ENCODE measurements at places on chromosomes 6 and 20.

GRCh38 chr6:83047065-83047754, 18.4 kb downstream of the UBE3D start:
- H3K4me3 ChIP-seq: no peak overlapping the region
- no peaks in the 10 kb centered on the region for H3K27me3 ChIP-seq

- H3K27ac ChIP-seq: no peak overlapping the region
- H3K4me1 ChIP-seq: no peaks in the 10 kb centered on the region
- H3K4me3 ChIP-seq: no peak overlapping the region
- peaks cover 26% of the 10 kb centered on the region for H3K27me3 ChIP-seq
- no peaks in the 10 kb centered on the region for H3K36me3 ChIP-seq
- DNase-seq: no peak
Measured at GRCh38 chr20:59084041-59084850, 41.7 kb upstream of the PRELID3B start.

- peak overlapping the region; percentile 64 for H3K27ac ChIP-seq
- peak; percentile 58 for DNase-seq
- no peaks in the 10 kb centered on the region for H3K36me3 ChIP-seq
- no peaks in the 10 kb centered on the region for H3K27me3 ChIP-seq
Measured at GRCh38 chr20:5056801-5057599, 55.7 kb upstream of the SLC23A2 start.

DNA sequence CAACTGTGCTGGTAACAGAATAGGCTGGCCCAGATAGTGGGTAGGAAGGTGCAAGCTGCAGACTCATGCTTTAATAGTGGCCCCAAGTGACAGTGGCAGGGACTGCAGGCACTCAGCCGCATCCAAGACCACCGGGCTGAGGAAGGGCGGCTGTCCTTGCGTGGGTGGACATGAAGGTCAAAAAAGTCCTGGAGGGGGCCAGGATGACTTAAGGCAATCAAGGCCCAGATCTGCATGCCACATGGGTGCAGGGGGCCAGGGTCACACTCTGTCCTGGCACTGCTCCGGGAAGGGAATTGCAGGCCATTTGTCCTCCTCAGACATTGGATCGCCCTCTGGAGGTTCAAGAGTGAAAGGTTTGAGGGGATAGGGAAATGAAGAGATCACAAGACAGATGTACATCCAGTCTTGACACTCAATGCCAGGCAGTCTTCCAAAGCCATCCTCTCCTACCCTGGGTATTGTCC, 10.4 kb upstream of the VNN2 start:
- peak overlapping the region; percentile 34 for H3K4me3 ChIP-seq
- H3K4me1 ChIP-seq: no peaks in the 10 kb centered on the region
- H3K27me3 ChIP-seq: no peaks in the 10 kb centered on the region
- peaks cover 30% of the 10 kb centered on the region for H3K36me3 ChIP-seq
- DNase-seq: peak; percentile 67
- no peak overlapping the region for H3K27ac ChIP-seq

DNA sequence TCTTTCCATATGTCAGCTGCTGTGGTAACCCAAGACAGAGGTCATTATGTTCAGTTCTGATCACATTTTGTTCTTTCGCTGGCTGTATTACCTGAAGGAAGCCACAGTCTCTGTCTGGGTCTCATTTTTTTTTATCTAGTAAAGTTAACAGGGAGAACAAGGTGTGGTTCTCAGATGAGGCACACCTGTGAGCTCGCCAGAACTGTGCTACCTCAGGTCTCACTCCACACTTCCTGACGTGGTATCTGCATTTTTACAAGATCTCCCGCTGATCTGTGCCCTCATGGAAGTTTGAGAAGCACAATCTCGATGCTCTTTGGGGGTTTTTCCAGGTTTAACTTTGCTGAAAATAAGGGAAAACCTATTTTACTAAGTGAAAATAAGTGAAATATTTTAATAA, 169.5 kb upstream of the CENPW start:
- H3K4me1 ChIP-seq: no peaks in the 10 kb centered on the region
- H3K27me3 ChIP-seq: no peaks in the 10 kb centered on the region
- H3K4me3 ChIP-seq: no peak overlapping the region

DNA sequence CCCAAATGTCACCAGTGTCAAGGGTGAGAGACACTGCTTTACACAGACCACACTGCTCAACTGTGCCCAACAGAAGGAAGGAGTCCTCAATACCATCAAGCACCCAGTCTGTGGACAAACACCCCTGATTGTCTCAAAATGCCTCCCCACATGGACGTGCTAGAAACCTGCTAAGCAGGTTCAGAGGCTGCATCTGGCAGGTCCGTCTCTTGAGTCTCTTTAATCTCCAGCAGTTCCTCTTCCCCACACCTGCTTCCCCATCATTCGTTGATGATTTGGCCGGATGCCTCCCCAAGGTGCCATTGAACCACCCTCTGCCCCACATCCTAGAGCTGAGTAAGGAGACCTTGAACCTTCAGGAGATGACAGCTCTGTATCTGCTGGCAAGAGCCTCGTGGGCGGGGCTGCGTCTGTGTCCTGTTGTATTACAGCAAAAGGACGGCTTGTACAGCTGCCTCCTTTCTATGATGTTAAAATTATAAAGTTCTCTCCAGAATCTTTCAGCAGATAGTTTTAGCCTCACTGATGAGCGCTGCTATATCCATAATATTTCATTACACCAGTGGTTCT, 179.2 kb downstream of the PREX1 start:
- peaks cover 14% of the 10 kb centered on the region for H3K36me3 ChIP-seq
- DNase-seq: no peak
- H3K4me3 ChIP-seq: no peak overlapping the region
- no peaks in the 10 kb centered on the region for H3K4me1 ChIP-seq

- no peak within 1 kb of the TSS for H3K4me3 ChIP-seq
- peaks cover 15% of the 10 kb centered on the region for H3K27me3 ChIP-seq
- no peak for DNase-seq
- H3K4me1 ChIP-seq: no peaks in the 10 kb centered on the region
Measured at GRCh38 chr6:29680904-29681303, at the start of gene ZFP57. ZFP57 (minus strand) TSS chr6:29681152; CDS start chr6:29677003, 4,149 bp downstream.

GRCh38 chr6:106046116-106046853, 39.9 kb upstream of the PRDM1 start:
- no peak overlapping the region for H3K27ac ChIP-seq
- no peaks in the 10 kb centered on the region for H3K27me3 ChIP-seq
- H3K4me3 ChIP-seq: no peak overlapping the region
- peak; percentile 13 for DNase-seq
- no peaks in the 10 kb centered on the region for H3K36me3 ChIP-seq
- no peaks in the 10 kb centered on the region for H3K4me1 ChIP-seq

GRCh38 chr6:24621626-24622289, 24.2 kb downstream of the KIAA0319 start:
- H3K4me3 ChIP-seq: no peak overlapping the region
- peaks cover 23% of the 10 kb centered on the region for H3K27me3 ChIP-seq
- no peak for DNase-seq
- no peak overlapping the region for H3K27ac ChIP-seq
- H3K4me1 ChIP-seq: no peaks in the 10 kb centered on the region

- no peak overlapping the region for H3K27ac ChIP-seq
- DNase-seq: no peak
- no peaks in the 10 kb centered on the region for H3K4me1 ChIP-seq
- H3K27me3 ChIP-seq: peaks cover 21% of the 10 kb centered on the region
- no peak overlapping the region for H3K4me3 ChIP-seq
- no peaks in the 10 kb centered on the region for H3K36me3 ChIP-seq
Measured at GRCh38 chr6:167416676-167417430, 92.0 kb downstream of the TTLL2 start.

DNA sequence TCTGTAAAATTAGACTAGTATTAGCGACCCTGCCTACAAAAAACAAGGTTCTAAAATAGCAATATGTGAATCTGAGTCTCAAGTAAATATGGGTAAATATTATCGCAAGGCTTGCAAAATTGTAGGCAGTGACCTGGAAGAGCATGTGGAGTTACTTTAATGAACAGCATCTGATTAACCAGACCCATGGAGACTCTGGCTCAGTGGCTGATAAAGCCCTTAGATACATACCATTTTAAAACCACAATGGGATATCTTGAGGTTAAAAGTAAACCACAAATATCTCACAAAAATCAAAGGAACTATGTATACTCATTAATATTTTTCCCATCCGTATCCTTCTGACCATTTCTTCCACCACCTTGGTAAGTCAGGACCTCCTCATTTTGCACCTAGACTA, 187.0 kb downstream of the MTFR2 start:
- H3K36me3 ChIP-seq: no peaks in the 10 kb centered on the region
- no peak overlapping the region for H3K27ac ChIP-seq
- H3K4me3 ChIP-seq: no peak overlapping the region
- no peaks in the 10 kb centered on the region for H3K4me1 ChIP-seq
- H3K27me3 ChIP-seq: 0 out of 3 replicates have a peak, but pooled peaks cover 2% of the 10 kb centered on the region

DNA sequence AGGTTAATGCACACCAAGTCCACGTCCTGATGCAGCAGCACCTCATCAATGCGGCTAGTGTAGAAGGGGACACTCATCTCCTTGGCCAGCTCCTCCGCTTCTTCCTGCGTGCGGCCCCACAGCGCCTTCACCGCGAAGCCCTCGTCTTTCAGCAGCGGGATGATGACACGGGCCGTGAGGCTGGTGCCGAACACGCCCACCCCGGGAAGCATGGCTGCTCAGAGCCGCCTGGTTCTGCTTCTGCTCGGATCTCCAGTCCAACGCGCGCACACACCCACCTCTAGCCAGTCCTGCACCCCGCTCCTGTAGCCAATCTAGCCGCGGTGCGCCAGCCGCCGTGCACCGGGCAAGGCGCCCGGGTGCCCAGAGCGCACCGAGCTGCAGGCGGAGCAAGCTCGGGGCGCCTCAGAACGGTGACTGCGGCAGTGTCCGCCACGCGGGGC, 700 bp downstream of the GFOD1 start:
- H3K36me3 ChIP-seq: no peaks in the 10 kb centered on the region
- peaks cover 22% of the 10 kb centered on the region for H3K4me1 ChIP-seq
- peak; percentile 61 for DNase-seq
- H3K27me3 ChIP-seq: no peaks in the 10 kb centered on the region
- H3K27ac ChIP-seq: peak overlapping the region; percentile 68

DNA sequence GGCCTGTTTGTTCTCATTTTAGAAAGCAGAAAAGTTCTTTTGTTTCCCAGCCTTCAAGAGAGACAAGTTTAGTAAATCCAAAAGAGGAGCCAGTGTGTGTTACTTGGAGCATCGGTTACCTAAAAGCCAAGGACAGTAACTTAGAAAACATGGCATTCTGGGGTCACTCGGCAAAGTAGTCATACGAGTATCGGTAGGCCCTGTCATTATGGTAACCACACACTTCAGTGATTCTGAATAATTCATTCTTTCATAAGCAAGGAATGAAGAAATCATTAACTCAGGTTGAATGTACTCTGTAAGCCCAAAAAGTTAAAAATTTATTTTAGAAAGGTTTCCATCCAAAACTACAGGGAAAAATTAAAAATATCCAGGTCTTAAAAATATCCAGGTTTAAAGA, 34.0 kb downstream of the CNKSR3 start:
- no peaks in the 10 kb centered on the region for H3K27me3 ChIP-seq
- no peaks in the 10 kb centered on the region for H3K36me3 ChIP-seq
- peaks cover 9% of the 10 kb centered on the region for H3K4me1 ChIP-seq
- no peak overlapping the region for H3K27ac ChIP-seq

GRCh38 chr6:167858086-167858591, 31.4 kb downstream of the AFDN start:
- H3K27ac ChIP-seq: peak overlapping the region; percentile 96
- no peak for DNase-seq
- peaks cover 6% of the 10 kb centered on the region for H3K4me1 ChIP-seq
- no peaks in the 10 kb centered on the region for H3K36me3 ChIP-seq
- H3K27me3 ChIP-seq: no peaks in the 10 kb centered on the region
- no peak overlapping the region for H3K4me3 ChIP-seq

- no peak overlapping the region for H3K27ac ChIP-seq
- DNase-seq: peak; percentile 47
- H3K36me3 ChIP-seq: no peaks in the 10 kb centered on the region
Measured at GRCh38 chr6:99151634-99152346, 197.7 kb downstream of the FAXC start.

DNA sequence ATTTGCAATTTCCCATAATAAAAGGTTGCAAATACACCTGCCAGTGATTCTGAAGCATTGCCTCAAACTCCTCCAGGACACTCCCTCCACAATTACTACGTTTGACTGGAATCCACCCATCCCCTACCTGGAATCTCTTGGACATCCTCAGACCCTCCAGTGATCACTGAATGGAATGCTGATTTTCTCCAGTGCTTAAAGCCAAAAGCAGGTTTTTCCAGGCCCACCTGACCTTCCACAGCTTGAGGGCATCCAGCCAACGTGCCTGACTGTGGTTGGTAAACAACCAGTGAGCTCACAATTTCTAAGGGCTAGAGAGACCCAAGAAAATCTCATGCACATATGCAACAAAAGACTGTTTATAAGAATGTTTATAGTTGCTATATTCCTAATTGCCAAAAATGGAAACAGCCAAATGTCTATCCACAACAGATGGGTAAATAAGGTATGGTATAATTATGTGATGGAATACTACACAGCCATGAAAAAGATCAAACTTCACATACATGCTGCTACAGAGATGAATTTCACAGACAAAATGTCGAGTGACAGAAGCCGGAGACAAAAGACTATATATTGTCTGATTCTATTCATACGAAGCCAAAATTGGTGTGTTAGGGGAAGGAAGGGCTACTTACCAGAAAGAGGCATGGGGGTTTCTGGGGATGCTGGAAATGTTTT, 147.1 kb upstream of the RREB1 start:
- peaks cover 22% of the 10 kb centered on the region for H3K4me1 ChIP-seq
- H3K27ac ChIP-seq: no peak overlapping the region
- no peak for DNase-seq

- peaks cover 60% of the 10 kb centered on the region for H3K36me3 ChIP-seq
- no peaks in the 10 kb centered on the region for H3K27me3 ChIP-seq
- no peak for DNase-seq
- H3K4me3 ChIP-seq: no peak overlapping the region
- no peak overlapping the region for H3K27ac ChIP-seq
- H3K4me1 ChIP-seq: no peaks in the 10 kb centered on the region
Measured at GRCh38 chr6:151034825-151035781, 169.6 kb downstream of the MTHFD1L start.

DNA sequence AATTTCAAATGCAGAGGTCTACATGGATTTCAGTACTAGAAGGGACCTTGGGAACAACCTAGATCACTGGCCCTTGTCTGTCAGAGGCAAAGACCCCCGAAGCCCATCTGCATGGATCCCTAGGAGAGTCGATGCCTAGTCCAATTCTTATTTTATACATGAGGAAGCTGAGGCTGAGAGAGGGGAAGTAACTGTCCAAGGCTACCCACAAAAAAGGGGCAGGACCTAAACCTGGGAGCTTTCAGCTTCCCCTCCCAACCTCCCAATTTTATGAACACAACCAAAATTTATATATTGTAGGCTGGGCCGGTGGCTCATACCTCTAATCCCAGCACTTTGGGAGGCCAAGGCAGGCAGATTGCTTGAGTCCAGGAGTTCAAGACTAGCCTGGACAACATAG, 73.2 kb downstream of the TRERF1 start:
- H3K27me3 ChIP-seq: peaks cover 22% of the 10 kb centered on the region
- H3K4me1 ChIP-seq: no peaks in the 10 kb centered on the region
- H3K27ac ChIP-seq: no peak overlapping the region
- H3K4me3 ChIP-seq: no peak overlapping the region

- H3K27ac ChIP-seq: no peak overlapping the region
- peak; percentile 64 for DNase-seq
- peaks cover 13% of the 10 kb centered on the region for H3K4me1 ChIP-seq
- no peaks in the 10 kb centered on the region for H3K27me3 ChIP-seq
- no peaks in the 10 kb centered on the region for H3K36me3 ChIP-seq
- no peak overlapping the region for H3K4me3 ChIP-seq
Measured at GRCh38 chr6:21953831-21954801, 342.7 kb downstream of the PRL start.

- H3K36me3 ChIP-seq: no peaks in the 10 kb centered on the region
- DNase-seq: no peak
- no peak overlapping the region for H3K27ac ChIP-seq
- peaks cover 5% of the 10 kb centered on the region for H3K27me3 ChIP-seq
Measured at GRCh38 chr6:111207141-111207858, 120.0 kb downstream of the SLC16A10 start.

- no peaks in the 10 kb centered on the region for H3K27me3 ChIP-seq
- H3K36me3 ChIP-seq: no peaks in the 10 kb centered on the region
- H3K27ac ChIP-seq: no peak overlapping the region
- no peak for DNase-seq
- no peaks in the 10 kb centered on the region for H3K4me1 ChIP-seq
Measured at GRCh38 chr6:121615493-121615892, 180.0 kb downstream of the GJA1 start.

All from K562 (cell line).